ENCODE measurements at places on chromosomes 4 and X. TPM values are rescaled to one million over a fixed set of nuclear protein-coding genes. Genes with fewer than 3 reads are reported as not detected.

GRCh38 chrX:84477114-84477513 is 25.1 kb downstream of the HDX start:
- no peak for DNase-seq

Gene ARX
- not detected for total RNA-seq

Gene DAPP1
- total RNA-seq, result 0.36 TPM

DNA sequence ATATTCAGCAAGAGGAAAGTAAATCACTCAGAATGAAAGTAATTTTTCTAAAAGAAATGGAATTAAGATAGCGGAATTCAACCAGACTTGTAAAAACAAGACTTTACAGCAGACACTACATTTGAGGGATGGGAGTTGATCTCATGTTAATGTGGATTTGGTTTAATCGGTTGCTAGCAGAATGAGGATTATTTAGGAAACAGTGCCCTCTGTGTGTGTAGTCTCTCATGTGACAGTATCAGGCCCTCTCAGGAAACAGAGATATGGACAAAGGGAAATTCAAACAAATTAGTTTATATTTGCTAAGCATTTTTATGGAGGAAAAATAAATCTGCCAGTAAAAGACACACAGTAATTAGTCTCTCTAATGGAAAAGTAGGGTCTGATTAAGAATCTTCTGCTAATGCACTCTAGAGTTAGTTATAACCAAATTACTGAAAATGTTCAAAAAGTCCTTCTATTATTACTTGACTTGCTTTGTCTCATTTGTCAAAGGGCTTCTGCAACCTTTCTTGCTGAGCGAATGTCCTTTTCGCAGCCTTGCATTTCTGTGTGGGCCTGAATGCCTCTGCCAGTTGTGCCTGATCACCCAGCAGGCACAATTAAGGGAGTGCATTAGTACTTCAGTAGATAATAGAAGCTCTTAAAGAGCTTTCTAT is 1282.3 kb upstream of the TENM3 start:
- no peak for DNase-seq

DNA sequence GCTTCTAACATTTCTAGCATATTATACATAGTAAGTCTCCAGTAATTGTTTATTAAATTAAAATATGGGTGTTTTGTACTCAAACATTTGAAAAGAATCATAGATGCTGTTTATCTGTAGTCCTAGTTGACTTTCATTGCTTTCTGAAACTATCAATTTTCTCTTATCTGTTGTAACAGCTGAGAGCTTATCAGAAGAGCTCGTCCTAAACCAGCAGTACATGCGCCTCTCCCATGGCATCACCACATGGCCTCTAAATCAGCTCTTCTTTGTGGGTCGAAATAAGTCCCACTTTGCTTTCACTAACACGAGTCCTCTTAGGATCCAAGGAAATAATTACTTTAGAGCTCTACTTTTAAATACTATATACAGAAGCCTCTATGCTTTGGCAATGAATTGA is 55.1 kb downstream of the PPP3CA start:
- no peak for DNase-seq

DNA sequence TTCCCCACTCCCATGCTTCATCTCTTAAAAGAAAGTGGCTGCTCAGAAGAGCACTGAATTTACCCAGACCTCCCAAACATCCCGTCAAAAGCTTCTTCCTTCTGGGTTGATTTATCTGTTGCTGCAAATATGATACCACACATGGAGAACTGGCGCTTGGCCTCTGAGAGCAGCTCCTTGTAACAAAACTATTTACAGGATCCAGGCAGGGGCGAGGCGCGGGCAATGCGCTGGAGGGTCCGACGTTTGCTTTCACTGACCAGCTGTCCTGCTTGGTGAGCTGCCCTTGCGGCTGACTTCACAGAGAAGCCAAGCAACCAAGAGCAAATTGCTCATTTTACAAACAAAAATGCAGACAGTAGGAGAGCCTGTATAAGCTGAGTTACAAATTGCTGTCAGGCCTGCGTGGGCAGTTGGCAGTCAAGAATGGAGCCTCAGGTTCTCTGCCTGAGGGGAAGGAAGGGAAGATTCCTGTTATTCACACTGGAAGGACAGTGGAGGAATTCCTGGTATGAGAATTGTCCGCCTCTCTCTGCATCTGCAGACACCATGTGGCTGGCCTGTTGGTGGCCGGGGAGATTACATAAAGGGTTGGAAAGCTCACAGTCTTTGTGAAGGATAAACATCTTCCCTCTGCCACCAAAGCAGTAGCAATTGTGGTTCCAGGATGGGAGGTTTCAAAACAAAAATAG is 192.2 kb upstream of the LEF1 start:
- no peak for DNase-seq

DNA sequence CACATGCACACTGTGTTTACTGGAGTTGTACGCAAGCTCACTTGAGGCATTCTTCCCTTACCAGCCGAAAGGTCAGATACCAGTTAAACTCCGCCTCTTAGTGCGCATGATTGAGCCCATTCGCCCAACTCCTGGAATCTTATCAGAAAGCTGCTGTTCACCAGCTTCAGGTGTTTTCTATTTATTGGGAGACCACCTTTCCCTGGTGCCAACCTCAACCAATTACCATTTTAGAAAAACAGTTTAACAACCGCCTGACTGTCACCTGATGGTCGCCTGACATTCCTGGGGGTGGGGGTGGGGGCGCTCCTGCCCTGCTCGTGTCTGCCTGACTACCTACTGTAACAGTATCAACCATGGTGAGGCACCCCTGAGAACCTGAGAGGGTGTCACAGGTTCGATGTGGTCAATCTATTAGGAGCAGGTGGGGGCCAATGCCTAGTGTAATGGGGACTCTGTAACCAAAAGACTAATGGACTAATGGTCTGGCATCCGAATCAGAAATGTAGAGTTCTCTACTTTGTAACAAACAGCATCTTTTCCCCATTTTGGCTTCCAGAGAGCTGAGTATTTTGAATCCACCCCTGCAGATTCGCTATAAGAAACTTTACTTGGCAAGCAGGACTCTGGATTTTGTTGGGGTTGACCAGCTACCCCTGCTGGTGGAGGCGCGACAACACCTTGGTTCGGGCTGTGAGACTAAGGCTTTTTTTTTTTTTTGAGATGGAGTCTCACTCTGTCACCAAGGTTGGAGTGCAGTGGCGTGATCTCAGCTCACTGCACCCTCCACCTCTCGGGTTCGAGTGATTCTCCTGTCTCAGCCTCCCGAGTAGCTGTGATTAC is 58.2 kb upstream of the ZNF157 start:
- peak; percentile 69 for DNase-seq

Gene PHKA1
- 8.0 TPM for total RNA-seq

GRCh38 chr4:83758285-83758684 is 222.4 kb downstream of the GPAT3 start:
- no peak for DNase-seq

DNA sequence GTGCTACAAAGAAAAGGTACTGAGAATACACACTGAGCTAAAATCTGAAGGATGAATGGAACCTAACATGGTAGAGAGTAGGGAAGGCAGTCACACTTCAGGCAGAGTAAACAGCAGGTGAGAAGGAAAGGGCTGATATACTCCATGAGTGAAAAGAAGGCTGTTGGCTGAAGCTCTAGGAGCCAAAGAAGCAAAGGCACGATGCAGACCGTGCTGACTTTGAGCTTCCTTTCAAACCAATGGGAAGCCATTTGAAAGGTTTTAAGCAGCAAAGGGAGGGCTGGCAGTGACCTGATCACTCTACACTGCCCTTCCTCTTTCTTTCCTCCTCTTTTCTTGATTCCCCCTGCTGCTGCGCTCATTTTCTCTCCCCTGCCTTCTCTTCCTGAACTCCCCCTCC is 66.4 kb downstream of the TMEM154 start:
- no peak for DNase-seq

GRCh38 chr4:10184041-10184440 is 67.4 kb upstream of the WDR1 start:
- no peak for DNase-seq

GRCh38 chr4:65083076-65083475 is 587.2 kb downstream of the EPHA5 start:
- DNase-seq, result no peak

Gene HDAC6
- 110 TPM for total RNA-seq

Gene ASB9
- 3.0 TPM for total RNA-seq

- DNase-seq, result no peak
Measured at GRCh38 chr4:142202404-142203332, 566.3 kb downstream of the IL15 start.

Gene ARHGAP10
- total RNA-seq, result 148 TPM

GRCh38 chrX:134484039-134484438 is 24.1 kb downstream of the HPRT1 start:
- DNase-seq, result no peak

Gene GYPB
- not detected for total RNA-seq

DNA sequence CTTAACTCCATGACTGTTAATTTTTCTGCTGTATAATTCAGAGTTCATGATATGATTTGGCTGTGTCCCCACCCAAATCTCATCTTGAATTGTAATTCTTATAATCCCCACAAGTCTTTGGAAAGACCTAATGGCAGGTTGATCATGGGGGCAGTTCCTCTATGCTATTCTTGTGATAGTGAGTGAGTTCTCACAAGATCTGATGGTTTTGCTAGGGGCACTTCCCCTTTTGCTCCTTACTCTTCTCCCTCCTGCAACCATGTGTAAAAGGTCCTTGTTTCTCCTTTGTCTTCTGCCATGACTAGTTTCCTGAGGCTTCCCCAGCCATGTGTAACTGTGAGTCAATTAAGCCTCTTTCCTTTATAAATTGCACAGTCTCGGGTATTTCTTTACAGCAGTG is 1751.9 kb downstream of the ARAP2 start:
- no peak for DNase-seq

DNA sequence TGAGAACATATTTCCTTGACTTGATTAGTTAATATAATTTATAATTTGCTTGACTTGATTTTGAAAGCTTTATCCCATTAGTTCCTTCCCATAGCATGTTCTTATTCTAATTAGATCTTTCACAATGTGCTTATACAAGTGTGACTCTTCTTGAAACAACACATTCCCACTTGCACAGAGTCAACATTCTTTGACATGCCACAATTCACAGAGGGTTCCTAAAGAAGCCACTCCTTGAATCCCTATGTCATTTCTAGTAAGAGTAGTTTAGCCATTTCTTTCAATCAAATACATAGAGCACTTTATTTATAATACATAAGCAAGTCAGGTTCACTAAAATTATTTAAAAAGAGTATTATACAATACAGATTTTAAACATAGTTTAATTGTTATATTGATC is 228.9 kb upstream of the GRID2 start:
- DNase-seq, result no peak

DNA sequence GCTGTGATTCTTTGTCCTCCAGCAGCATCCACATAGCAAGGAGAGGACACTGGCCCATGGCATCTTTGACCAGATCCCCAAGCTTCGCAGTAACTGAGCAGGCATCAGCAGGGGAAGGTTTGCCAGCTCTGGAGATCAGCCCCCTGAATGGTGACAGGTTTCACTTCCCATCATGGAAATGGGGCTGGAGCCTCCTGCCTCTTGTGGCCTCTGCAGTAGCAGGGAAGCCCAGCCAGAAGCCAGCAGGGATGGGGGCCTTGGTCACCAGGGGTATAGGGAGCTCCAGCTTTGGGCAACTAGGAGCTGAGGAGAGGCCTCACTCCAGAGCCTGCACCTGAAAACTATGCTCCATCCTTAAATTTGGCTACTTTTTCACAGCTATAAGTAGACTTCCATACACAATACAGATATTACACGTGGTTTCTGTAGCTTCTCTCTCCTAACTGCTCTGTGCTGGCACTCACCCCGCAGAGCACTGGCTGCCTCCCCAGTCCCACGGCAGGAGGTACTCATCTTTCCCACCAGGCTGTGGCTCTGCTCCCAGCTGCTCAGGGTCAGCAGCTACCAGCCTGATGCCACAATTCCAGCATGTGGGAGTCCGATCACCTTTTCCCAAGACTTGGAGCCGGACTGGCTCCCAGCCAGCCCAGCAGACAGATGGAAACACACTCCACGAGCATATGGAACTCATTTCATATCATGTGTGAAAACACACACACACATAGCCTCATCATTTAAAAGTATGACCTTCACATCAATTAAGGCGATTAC is 2.8 kb downstream of the TMEM271 start:
- no peak for DNase-seq

GRCh38 chr4:41399231-41399630 is 138.7 kb upstream of the LIMCH1 start:
- no peak for DNase-seq

DNA sequence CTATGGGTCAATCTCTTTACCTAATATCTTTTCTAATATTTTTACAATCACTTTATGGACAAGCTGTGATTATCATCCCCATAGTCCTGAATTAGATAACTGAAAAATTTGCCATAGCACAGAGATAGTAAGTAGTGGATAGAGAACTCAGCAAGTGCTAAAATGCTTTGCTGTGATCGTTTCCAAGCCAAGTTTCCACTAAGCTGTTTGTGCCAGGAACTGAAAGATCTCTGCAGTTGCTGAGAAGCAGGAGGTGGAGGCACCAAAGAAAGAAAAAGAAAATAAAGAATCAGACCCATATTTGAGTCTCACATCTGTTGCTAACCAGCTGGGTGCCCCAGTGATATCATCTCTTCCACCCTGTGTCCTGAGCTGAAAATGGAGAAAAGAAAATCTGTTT is 605.6 kb upstream of the BOD1L1 start:
- DNase-seq, result no peak

Data from sigmoid colon (tissue), 7 donors.